Omental fat pad (tissue), 4 donors: ENCODE measurements at places on chromosomes 11 and 22.

- no peak for DNase-seq
These were observed 9.0 kb downstream of the MB start for GRCh38 chr22:35608088-35608487.

DNA sequence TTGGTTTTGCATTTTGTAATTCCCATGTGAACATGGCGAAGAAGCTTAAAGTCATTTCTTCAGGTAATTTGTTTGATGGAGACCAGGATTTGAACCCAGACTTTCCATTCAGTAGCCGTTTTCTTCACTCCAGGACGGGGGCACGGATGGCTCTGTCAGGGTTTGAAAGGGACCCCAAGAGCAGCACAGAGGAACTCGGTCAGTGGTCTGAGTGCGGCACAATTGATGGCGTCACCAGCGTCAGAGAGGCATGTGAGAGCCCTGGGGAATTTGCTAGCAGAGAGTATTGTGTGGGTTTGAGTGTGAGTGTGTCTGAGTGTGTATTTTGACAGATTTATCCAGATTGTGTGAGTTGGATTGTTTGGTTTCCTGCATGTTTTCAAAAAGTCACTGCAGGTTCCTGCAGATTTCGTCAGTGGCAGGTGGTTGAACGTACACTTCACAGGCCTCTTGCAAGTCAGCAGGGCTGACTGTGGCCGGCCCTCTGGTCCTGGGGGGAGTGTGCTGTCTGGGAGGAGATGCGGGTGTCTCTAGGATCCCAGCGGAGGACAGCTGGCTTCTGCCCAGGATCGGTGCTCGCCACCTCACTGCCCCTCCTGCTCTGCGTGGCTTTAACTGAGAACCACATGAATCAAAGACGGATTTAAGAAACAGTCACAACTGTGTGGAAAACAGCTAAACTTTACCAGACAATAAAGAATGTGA is 199.3 kb downstream of the TBC1D22A start:
- DNase-seq = no peak

GRCh38 chr11:69101115-69101791 is 52.5 kb downstream of the TPCN2 start:
- no peak for DNase-seq

DNA sequence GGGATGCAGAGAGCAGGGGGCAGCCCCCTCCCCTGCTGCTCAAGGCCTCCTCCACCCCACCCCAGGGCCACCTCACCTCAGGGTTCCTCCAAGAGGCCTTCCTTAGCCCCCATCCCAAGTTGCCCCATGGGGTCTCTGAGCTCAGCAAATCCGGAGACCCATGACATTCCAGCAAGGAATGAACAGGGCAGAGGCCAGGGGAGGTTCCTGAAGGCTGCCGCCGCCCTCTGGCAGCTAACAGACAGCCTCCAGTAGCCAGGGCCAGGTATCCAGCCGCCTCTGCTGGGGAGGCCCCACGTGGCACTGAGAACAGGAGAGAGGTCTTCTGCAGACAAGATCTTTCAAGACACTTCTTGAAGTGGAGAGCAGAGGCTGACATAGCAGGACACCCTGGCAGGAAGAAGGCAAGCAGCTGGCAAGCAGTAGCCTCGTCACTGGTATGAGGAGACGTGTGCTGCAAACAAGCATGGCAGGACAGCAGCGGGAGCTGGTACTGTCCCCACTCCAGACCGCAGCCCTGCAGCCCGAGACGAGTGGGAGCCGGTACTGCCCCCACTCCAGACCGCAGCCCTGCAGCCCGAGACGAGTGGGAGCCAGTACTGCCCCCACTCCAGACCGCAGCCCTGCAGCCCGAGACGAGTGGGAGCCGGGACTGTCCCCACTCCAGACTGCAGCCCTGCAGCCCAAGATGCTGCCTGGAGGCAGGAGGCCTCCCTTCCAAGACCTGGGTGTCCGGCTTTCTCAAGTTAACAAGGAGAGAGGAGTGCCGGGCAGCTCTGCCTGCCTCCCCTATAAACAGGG is 190.6 kb downstream of the IGLL1 start:
- no peak for DNase-seq

DNA sequence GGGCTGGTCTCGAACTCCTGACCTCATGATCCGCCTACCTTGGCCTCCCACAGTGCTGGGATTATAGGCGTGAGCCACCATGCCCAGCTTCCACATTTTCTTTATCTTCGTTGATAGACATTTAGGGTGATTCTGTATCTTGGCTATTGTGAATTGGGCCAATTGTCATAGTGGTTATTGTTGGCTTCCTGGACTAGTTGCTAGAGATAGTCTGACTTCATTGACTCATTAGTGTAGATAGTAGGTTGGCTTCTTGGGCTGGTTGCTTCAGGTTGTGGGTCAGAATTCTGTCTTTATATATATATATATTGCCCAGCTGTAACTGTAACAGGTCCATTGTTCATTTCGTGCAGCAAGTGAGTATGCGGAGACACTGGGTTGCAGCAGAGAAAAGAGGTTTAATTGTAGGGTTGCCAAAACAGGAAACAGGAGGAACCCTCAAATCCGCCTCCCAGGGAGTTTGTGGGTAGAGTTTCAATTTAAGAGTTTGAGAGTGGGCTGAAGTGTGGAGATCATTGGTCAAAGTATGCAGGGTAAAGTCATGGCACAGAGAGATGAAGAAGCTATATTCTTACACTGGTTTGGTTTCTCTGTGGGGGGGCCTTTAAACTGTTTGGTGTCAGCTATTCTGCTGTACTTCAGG is 22.0 kb downstream of the ATG13 start:
- DNase-seq = no peak

GRCh38 chr11:34602245-34602644 is 18.6 kb upstream of the EHF start:
- no peak for DNase-seq

GRCh38 chr11:1936072-1936780 is 10.9 kb upstream of the MRPL23 start:
- no peak for DNase-seq

DNA sequence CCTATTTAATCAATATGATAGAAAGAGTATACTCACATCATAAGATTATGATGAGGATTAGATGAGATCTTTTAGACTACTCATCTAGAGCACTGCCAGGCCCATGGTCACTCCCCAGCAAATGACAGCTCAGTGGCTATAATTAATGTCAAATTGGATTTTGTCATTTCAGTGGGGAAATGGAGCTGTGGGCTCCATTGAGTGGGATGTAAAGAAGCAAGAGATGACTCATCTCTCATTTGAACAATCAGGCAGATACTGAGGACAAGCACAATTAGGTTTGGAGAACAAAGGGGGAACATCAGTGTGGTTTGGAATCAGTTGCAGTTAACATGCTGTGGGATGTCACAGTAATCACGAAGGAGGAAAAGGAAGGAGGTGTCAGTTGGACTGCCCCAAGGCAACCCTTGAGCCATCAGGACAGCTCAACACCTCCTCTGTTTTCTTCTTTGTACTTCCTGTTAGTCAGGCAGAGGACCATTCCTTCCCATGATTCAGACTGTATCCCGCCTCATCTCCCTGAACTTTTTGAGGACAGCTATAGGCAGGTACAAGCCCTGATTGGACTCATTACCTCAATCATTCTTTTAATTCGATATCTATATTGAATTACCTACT is 473.7 kb upstream of the ISX start:
- no peak for DNase-seq

DNA sequence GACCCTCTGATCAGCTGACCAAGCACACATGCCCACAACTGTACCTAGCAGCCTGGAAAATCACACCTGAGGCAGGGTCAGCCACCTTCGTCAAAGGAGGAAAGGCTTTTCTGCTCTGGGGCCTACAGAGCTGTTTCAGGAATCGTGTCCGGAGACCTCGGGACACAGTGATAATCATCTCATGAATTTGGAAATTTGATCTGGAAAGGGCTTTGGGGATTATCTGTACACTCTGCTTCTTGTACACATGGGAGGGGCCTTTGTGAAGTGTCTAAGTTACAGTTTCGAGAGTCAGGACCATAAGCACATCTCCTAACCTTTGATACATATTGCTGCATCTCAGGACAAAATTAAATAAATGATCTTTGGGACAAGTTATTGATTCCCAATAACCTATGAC is 1421.2 kb upstream of the TENM4 start:
- DNase-seq = no peak

GRCh38 chr11:58142761-58143160 is 17.4 kb upstream of the OR9I1 start:
- DNase-seq = no peak

DNA sequence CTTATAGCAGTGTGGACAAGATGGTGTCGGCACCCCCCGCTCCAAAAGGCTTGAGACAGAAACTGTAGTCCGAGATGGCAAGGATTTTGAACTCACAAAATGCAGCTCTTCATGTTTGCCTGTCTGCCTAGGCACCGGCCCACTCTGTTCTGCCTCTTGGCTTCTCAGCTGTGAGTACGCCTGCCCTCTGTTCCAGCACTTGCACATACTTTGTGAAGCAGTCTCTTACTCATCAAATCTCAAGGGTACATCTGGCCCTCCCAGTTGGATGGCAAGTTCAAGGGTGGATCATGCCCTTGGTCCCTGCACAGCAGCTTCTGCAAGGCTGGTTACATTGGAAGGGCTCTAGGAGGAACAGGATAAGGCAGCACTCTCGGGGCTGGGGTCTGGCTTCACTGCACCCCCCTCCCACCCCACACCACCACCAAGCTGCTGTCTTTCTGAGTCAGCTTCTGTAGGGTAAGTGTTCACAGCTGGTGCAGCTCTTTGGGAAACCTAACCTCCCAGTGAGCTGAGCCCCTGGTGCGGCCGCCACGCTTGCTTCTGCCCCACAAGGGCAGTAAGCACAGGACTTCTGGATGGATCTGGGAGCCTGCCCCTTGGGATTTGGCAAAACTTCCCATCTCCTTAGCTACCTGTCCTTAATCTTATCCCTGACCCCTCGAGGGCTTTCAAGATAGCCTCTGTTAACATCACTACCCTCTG is 37.2 kb downstream of the FAM83F start:
- DNase-seq = no peak

DNA sequence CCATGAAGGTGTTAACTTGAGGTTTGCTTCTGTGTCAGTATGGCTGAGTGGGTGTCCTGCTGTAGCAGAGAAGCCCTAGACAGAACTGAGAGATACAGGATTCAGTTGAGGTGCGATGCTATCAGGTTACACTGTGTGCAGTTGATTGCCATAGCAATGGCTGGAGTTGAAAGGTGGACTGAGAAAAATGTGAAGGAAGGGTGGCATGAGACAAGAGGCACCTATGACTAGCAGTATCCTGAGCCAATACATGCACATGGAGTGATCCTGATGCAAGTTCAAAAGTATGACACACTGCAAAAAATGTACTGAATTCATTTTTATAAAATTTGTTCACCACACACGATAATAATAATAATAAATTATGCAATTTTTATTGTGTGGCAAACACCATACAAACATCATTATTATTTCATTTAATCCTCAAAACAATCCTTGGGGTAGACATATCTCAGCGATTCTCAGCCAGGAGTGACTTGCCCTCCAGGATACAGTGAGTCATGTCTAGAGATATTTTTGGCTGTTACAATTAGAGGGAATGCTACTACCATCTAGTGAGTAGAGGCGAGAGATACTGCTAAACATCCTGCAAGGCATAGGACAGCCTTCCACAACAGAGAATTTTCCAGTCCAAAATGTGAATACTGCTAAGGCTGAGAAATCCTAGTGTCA is 3.9 kb upstream of the PIWIL4 start:
- no peak for DNase-seq

DNA sequence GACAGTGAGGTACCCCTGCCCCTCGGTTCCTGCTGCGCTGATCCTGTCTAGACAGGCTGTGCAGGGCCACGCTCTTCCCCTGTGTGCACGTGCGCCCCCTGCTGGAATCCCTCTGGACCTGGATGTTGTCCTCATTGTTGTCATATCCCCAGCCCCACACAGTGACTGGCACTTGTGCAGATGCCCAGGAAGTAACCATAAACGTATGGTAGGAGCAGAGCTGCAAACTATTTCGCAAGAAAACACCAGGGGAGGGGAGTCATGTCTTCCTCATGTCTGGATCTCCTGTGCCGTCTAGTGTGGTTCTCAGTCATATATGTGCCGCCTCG is 114.7 kb downstream of the CRYBB2 start:
- DNase-seq = no peak

GRCh38 chr22:40805239-40805638 is 13.9 kb downstream of the SLC25A17 start:
- no peak for DNase-seq

DNA sequence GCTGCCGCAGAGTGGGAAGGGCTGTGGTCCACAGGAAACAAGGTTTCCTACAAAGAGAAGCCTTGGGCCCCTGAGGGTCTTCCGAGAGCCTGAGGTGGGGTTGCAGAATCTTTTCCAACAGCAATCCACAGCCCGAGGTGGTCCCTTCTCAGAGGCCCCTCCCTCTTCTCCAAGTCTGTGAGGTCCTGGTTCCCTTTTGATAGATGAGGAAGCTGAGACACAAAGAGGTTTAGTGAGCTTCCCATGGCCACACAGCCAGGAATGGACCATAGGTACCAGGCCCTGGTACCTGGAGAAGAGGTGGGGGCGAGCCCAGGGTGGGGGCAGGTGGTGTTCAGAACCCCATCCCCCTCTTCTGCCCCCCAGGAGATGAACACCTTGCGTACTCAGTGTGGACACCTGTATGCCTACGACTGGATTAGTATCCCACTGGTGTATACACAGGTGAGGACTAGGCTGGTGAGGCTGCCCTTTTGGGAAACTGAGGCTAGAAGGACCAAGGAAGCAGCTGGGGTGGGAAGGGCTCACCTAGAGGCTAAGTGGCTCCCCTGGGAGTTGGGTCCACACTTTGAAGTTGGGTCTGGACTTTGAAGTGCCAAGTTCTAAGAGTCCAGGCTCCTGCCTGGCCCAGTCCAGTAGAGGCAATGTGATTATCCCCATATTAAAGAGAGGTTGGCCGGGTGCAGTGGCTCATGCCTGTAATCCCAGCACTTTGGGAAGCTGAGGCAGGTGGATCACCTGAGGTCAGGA is 7.0 kb downstream of the BEST1 start:
- no peak for DNase-seq

DNA sequence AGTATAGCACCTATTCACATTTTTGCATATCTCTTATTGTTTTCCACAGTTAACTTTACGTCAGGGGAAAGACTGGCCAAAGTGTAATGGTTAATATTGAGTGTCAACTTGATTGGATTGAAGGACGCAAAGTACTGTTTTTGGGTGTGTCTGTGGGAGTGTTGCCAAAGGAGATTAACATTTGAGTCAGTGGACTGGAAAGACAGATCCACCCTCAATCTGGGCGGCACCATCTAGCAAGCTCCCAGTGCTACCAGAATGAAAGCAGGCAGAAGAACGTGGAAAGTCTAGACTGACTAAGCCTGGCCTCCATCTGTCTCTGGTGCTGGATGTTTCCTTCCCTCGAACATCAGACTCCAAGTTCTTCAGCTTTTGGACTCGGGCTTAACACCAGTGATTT is 1900.7 kb upstream of the RAG2 start:
- DNase-seq = no peak

GRCh38 chr22:47902646-47903180 is 1140.3 kb downstream of the TBC1D22A start:
- DNase-seq = no peak

GRCh38 chr11:110148775-110149744 is 55.9 kb downstream of the ZC3H12C start:
- DNase-seq = no peak
